NCI-H1092 treated with DMSO at 0.1 percent for 48 hours (cell line): ENCODE measurements at places on chromosomes 4 and X.

DNA sequence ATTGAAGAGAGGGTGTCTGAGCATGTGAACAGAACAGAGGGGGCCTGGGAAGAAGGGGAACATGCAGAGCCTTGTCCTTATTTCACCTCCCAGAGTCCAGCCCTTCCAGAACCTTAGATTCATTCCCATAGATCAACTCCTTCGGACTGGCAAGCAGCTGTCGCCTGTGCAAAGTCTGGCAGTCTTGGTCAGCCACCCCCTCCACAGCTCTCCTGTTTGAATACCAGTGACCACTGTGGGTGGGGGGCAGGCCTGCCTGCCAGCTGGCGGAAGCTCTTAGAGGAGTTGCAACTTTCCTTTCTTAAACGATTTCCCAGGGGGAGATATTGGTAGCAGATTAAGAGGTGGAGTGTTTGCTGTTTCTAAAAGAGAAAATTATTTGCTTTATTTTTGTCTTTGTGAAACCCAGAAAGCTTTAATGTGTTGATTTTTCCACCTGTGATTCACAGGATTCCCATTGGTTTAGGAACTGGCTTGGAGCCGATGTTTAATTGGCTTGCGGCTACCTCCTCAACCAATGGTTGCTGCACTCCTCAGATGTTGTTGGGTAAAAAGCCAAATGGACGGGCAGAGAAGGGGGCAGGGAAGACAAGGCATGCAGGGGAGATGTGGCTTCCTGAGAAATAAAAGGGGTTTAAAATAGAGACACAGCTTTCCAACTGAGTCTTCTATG, 62.2 kb upstream of the PRPS1 start:
- peak; percentile 35 for DNase-seq

DNA sequence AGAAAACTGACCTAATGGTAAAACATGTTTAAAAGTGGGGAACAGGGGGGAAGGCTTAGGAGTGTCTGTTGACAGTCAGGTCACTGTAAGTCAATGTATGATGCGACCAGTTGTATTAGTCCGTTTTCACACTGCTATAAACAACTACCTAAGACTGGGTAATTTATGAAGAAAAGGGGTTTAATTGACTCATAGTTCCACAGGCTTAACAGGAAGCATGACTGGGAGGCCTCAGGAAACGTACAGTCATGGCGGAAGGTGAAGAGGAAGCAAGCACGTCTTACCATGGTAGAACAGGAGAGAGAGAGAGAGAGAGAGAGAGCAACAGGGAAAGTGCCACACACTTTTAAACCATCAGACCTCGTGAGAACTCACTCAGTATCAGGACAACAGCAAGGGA, 13.0 kb upstream of the PLAC1 start:
- DNase-seq, result no peak

- DNase-seq, result peak; percentile 64
These were observed 149.8 kb downstream of the STIM2 start for GRCh38 chr4:27010334-27010940.

DNA sequence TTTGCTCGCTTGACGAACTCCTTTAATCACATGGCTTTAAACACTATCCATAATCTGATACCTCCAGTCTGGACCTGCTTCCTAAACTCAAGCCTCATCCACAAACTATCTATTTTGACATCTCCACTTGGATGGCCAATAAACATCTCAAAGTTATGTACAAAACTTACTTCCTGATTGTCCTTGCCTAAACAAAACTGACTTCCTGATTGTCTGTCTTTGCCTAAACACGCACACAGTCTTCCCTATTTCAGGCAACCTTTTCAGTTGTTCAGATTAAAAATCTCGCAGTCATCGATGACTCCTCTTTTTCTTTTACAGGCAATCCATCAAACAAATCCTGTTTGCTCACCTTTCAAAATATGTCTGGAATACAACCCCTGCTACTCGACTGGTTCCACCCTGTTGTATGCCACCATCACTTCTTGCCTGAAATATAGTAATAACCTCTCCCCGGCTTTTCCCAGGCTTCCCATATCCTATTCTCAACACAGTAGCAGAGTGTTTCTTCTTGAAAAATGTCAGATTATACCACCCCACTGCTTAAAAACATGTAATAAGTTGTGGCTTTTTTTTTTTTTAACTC, 39.0 kb downstream of the ATOH1 start:
- no peak for DNase-seq
